ENCODE measurements at places on chromosomes 7 and 10.
A peak's percentile ranks its signal among the peaks of the same experiment; 100 is the strongest.

- no peak for DNase-seq
These were observed 154.9 kb upstream of the ITGB1 start for GRCh38 chr10:33112831-33113455.

DNA sequence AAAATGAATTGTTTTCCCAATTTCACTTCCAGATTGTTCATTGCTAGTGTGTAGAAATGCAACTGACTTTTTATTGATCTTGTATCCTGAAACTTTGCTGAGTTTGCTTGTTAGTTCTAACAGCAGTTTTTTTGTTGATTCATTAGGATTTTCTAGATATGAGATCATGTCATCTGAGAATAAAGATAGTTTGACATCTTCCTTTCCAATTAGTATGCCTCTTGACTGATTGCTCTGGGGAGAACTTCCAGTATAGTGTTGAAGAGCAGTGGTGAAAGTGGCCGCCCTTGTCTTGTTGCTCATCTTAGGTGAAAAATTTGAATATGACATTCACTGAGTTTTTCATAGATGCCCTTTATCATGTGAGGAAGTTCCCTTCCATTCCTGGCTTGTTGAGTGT lies 11.9 kb upstream of the SUN1 start:
- DNase-seq: no peak

DNA sequence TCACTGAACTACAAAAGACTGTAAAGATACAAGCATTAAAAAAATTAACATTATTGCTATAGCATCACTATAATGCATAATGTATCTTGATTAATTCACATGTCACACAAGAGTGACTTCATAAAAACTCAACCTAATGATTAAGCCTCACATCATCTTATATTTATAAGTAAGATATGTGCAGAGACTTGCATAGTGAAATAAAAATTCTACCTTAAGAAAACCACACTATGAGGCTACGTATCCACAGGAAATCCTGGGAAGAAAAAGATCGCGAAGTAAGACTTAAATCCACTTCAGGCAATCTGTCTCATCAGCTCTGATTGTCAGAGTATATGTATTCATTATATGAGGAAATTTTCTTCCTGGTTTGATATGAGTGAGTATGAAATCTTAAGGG lies 160.0 kb downstream of the SLC25A13 start:
- DNase-seq: no peak

- peak; percentile 26 for DNase-seq
These were observed 40.8 kb upstream of the HECW1 start for GRCh38 chr7:43071604-43072003.

- no peak for DNase-seq
These were observed 41.6 kb downstream of the LAMB1 start for GRCh38 chr7:107961405-107961804.

DNA sequence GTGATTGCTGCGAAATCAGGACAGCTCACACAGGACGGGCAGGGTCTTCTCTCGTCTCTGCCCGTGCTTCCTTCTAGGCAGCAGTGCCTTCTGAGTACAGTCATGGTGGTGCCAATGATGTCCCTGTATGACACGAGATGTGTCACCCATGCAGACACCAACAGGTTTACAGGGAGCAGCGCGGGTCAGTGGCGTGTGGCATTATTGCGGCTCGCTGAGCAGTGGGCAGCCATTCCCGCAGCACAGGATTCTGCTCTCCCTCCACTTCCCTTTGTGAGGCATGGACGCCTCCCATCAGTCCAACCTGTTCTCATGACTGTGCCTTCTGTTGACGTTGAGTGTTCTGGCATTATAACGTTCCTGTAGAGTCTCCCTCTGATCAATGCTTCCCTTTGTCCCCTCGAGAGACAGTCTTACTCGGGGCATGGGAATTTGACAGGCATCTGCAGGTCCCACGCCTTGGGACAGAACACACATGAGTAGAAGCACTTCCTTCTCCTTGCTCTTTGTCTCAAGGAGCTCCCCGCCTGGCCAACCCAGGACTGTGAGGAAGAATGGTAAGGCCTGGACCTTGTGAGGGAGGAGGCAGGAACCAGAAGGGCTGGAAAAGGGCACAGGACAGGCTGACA lies 219.5 kb downstream of the PAXIP1 start:
- DNase-seq: no peak
